ENCODE measurements at places on chromosomes 2 and 18. TPM values are rescaled to one million over a fixed set of nuclear protein-coding genes. Genes with fewer than 3 reads are reported as not detected.
A peak's percentile ranks its signal among the peaks of the same experiment; 100 is the strongest.

The NCKAP1 gene
- total RNA-seq, result 86.2 TPM

The DPP10 gene
- 3.4 TPM for total RNA-seq

The IKZF2 gene
- total RNA-seq, result 12.7 TPM

The SLC11A1 gene
- 8.4 TPM for total RNA-seq

The MAIP1 gene
- 19.1 TPM for total RNA-seq

DNA sequence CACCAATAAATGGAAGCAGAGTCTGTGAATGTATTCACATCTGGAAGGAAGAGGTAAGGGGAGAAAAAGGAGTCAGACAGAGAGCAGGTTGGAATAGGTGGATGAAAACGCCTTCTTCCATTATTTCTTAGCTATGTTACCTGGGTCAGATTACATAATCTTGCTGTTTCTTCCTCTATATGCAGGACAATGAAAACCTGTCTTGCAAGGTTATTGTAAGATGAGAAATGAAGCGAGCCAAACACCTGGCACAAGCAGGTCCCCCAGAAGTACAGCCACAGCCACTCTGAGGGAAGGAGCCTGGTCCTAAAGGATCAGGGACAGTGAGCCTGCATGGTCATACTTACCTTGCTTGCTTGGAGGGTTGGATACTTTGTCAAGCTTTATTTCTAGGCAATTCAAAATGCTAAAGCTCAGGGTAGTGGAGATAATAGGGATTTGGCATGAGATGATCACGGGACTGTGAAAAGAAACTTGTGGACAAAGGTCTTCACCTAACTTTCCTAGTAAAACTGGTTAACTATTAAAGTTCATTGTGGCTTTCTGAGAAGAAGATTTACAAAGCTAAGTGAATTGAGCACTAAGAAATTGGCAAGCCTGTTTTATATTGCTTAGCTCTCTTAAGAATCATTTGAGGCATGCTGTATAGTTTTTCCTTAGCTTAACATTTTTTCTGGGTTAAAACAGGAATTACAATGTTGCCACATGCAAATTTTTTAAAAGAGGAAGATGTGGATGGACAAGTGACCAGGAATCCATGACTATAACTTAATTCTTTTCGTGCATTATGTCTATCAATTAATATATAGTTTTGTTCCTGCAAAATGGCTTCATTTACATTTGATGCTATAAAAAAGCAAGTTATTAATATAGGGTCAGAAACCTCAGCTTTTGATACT, 15.7 kb upstream of the PLA2R1 start:
- DNase-seq, result no peak

GRCh38 chr2:36706021-36706876, 9.7 kb downstream of the VIT start:
- DNase-seq, result no peak

- DNase-seq, result peak; percentile 55
These were observed 24.4 kb downstream of the PUM2 start for GRCh38 chr2:20326163-20326780.

DNA sequence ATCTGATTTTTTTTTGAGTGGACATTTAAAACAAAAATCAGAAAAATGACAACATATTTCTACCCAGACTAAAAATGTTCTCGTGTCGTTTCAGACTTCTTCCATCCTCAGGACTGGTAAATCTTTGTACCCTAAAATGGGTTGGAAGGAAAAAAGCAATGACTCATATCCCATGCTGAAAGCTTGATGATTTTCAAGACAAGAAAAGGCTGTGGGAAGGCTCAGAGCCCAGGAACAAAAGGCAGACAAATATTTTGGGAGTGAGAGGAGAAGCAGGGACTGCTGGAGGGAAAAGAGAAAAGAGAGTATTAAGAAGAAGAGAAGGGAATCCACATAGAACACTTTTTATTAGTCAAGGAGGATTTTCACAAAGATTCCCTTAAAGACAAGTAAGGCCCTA, 77.1 kb upstream of the CTAGE1 start:
- no peak for DNase-seq

GRCh38 chr18:36761186-36761698, 67.6 kb downstream of the TPGS2 start:
- no peak for DNase-seq

DNA sequence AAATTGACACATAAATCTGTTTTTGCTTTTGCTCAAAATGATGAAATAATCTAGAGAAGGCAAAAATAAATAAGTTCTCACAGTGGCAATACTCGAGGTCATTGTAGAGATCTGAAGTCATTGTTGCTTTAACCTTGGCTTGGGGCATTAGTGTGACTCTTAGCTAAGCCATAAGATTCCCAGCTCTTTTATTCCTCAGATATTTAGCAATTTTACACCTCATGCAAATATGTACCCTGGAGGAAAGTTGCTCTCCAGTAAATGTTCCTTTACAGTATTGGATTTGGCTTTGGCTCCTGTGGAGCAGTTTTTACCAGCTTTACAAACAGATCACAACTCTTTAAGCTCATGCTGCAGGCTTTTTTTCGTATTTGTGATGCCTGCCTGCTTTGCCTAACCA, 134.2 kb upstream of the NABP1 start:
- no peak for DNase-seq

GRCh38 chr2:1294900-1295299, 118.4 kb upstream of the TPO start:
- DNase-seq, result no peak

- no peak for DNase-seq
These were observed 136.2 kb downstream of the CERS6 start for GRCh38 chr2:168592181-168592831.

- no peak for DNase-seq
These were observed 6.6 kb downstream of the ATOH8 start for GRCh38 chr2:85760371-85760770.

- no peak for DNase-seq
These were observed 49.4 kb upstream of the STON1 start for GRCh38 chr2:48480526-48480925.

- peak; percentile 85 for DNase-seq
These were observed 29.9 kb upstream of the MPPE1 start for GRCh38 chr18:11937874-11938478.

- DNase-seq, result no peak
These were observed 440.7 kb downstream of the THSD7B start for GRCh38 chr2:137206069-137206468.

DNA sequence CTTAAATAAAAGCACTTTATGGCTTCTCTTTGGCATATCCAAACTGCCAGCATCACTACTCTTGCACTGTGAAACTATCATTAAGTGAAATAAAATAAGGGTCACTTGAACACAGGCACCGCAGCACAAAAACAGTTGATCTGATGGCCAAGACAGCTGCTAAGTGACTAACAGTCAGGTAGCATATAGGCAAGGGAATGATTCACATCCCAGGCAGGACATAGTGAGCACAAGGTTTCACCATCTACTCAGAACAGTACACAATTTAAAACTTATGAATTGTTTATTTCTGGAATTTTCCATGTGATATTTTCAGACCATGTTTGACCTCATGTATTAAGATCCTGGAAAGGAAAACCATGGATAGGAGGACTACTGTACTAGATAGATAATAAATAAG, 214.2 kb downstream of the MREG start:
- DNase-seq, result no peak

GRCh38 chr18:47901624-47902362, 28.7 kb downstream of the SMAD2 start:
- DNase-seq, result no peak

Measured in transverse colon (tissue), 4 donors.